ENCODE measurements at places on chromosomes 6 and 20.

GRCh38 chr6:51565472-51565871, 521.9 kb downstream of the PKHD1 start:
- no peak for DNase-seq

GRCh38 chr6:136063096-136063495, 187.0 kb downstream of the MTFR2 start:
- DNase-seq: no peak

- no peak for DNase-seq
These were observed 205.3 kb downstream of the CD109 start for GRCh38 chr6:73901311-73901710.

DNA sequence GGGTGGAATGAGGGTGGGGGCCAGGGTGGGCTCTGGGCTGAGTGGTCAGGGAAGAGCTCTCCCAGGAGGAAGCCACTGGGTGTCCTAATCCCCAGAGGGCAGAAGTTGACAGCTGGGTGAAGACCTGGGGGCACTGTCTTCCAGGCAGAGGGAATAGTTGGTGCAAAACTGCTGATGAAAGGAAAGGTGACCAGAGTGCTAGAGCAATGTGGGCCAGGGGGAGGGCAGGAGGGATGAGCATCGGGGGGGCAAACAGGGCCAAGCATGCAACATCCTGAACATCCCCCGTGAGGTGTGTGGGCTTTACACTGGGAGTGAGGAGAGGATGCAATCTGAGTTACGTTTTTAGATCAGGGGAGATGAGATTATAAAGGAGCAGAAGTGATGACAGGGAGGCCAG, 97.8 kb downstream of the NOL4L start:
- DNase-seq: no peak

DNA sequence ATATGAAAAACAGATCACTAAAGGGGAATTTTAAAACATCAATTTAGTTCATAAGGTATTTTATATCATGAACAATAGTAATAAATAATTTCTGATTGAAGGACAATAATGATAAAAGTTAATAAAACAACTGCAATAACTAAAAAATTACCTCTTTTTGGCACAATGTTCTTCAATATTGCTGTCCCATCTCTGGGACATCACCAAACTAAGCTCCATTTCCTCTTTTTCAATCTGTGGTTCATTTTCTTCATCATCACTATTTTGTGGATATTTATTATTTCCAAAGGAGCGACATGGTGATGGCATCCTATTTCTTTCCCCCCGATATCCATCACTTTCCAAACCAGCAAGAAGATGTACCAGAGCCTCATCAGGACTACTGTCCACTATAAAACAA, 103.2 kb downstream of the REV3L start:
- no peak for DNase-seq

GRCh38 chr6:167450626-167451025, 125.7 kb downstream of the TTLL2 start:
- no peak for DNase-seq

DNA sequence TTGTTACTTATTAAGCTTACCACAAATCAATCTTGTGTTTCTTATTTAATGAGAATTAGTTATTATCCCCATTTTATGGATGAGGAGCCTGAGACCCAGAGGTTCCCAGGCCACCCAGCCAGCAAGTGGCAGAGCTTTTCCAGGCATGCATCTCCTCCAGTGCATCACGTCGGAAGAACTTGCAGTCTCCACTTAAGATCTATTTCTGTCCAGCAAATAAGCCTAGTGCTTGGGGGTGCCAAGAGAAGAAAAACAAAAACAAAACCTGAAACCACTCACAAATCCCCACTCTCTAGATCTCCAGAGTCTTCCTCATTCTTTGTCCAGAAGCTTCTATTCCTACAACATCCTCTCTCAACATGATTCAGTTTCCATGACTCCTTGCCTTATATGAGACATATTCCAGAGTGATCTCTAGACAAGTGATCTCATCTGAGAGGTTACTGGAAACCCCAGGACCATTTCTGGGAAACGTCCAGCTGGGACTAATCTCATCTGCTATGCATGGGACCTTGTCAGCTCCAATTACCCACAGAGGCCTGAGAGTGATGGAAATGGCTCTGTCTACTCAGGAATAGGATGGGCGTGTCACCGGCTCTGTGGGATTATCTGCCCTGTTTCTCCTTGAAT, 4.1 kb downstream of the GUCA1B start:
- no peak for DNase-seq

GRCh38 chr20:40959325-40960092, 69.1 kb upstream of the TOP1 start:
- no peak for DNase-seq

DNA sequence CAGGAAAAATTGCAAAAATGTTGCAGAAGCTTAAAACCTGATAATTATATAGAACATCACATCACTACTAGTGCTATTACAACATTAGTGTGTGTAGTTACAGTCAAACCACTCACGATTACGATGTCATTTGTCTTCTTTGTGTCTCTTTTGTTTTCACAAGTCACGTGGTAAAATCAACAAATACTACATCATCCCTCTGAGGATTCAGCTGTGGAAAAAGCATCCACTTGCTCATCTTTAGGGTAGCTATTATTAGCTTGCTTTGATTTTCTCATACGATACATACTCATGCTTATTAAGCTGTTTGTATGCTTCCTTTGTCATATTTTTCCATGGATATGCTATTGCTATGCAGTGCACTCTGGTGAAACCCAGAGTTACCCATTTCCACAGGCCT, 22.2 kb upstream of the ATXN1 start:
- DNase-seq: no peak

GRCh38 chr20:35347011-35347410, 54.8 kb upstream of the FAM83C start:
- DNase-seq: no peak

DNA sequence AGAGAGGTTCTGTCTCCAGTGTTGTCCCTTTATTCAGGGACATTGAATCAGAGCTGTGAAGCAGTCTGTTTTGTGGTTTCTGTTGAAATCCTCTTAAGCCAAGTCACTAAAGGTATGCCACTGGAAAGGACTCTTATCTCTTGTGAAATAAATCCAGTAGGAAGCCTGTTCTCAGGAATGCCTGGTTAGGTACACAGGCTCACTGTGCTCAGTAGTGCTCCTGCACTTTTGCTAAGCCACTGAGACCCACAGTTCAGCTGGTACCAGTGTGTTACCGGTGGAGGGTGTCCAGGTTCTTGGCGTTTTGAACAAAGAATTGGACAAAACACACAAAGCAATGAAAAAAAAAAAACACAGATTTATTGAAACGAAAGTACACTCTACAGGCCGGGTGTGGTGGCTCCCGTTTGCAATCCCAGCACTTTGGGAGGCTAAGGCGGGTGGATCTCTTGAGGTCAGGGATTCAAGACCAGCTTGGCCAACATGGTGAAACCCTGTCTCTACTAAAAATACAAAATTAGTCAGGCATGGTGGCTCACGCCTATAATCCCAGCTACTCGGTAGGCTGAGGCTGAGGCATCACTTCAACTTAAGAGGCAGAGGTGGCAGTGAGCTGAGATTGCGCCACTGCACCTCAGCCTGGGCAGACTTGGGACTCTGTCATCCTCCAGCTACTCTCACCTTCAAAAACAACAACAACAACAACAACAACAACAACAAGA, 186.1 kb downstream of the JARID2 start:
- no peak for DNase-seq

DNA sequence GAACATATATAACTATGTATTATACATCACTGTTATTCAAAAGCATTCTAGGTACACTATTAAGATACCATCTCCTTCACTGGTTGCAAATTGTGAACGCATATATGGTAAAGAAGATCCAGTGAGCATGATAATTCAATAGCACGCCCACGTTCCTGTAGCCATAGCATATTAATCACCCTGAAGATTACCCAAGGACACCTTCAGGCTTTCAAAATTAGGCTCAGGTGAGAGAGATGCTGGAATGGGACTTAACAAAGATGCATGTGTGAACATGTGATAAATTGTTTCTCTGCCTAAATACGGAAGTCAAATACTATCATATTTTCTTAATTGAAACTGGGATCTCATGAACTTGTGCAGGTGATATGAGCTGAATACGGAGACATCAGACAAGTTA, 303.5 kb downstream of the PTPRK start:
- DNase-seq: no peak

- DNase-seq: no peak
These were observed 11.8 kb upstream of the THBD start for GRCh38 chr20:23061262-23061661.

DNA sequence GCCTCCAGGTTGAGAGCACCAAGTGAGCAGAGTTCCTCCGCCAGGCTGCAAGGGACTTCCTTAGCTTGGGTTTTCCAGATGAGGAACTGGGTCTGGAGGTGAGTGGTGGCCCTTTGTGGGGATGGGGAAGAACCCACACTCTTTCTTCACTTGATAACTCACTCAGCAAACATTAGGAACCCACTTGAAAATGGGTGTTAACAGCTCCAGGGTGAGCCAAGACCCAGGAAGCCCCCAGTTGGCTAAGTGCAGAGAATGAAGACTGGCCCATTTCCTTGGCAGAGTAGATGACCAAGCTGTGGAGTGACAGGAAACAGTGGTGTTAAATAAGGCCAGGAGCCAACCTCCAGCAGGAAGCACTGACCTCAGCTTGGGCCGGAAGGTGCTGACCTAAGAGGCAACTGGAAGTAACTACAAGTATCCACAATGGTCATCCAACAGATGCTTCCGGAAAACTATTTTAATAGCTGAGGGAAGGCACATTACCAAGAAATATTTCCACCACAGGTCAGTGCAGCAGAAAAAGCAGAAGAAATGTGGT, 22.7 kb downstream of the MRPL14 start:
- no peak for DNase-seq

DNA sequence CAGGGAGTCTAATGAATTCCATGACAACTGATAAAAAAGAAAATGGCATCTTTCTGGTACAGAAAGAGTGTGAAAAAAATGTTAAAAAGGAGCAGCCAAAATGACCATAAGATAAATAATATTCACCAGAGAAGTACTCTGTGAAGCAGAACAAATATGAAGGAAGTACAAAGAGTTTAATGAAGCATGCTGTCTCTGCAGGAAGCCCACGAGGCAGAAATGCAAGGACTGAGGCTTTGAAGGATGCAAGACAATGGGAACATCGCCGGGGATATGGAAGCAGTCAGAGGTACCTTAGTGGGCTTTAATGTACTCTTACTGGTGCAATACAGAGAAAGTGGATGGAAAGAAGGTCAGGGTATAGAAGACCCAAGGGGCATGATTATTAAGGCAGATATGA, 50.7 kb downstream of the NOX3 start:
- no peak for DNase-seq

DNA sequence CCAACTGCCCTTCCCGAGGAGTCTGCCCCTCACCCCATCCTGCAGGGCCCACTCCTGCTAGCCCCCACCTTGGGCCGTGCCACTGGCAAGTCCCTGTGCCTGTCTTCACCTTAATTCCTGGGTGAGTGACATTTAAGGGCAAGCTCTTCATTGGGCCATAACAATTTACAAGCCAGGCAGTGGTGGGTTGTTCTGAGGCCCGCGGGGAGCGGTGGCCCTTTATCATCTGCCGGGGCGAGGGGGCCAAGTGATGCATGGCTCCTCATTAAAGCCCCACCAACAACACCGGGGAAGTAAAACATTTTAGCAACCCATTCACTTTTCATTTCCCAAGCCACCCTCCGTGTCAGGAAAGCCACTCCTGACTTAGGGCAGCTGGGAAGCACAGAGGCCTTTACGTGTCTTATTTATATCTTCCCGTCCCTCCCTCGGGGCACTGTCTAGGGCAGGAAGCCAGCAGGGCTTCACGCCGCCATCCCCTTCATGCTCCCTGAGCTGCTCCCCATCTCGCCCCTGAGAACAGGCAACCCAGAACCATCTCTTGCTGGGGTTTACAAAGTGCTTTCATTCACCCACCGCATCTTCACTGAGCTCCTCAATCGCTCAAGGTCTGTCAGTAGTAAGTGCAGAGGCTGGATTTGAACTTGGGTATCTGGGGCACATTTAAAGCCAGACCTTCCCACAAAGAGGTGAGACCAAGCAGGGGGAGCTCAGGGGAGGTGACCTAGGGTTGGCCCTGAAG, 55.5 kb upstream of the CCDC167 start:
- DNase-seq: no peak

DNA sequence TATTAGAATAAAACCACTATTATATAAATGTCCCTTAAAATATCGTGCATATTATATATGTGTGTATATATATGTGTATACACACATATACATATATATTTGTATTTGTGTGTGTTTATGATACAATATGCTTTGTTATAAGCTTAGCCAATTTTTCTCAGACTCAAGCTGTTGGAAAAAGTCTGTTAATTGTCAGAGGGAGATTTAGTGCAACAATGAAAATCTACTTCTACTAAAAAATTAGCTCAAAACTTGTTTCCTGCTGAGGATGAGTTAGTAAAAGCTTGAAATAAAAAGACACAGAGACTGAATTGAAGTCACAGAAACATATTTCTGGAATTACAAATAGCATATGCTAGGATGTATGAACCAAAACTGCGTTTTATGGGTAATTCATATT, 79.4 kb downstream of the ADGRG6 start:
- no peak for DNase-seq

GRCh38 chr20:44785768-44786167, 24.6 kb downstream of the RIMS4 start:
- DNase-seq: no peak
